ENCODE measurements at places on chromosomes 4 and X.

DNA sequence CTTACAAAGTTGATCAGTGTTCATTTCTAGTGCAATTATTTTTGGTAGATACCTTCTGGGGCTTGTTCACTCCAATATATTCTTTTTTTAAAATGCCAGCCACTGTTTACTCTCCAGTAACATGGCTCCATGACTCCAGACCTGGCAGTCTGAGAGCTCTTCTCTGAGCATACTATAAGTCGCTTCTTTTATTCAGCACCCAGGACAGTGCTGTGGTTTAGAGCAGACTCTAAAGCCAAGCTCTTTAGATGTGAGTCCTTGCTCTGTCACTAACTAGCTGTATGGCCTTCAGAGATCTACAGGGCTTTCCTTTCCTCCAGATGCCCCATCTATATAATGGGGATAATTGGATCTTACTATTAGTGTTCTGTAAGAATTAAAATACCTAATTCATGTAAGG is 200.2 kb upstream of the FAM241A start:
- no peak for DNase-seq

GRCh38 chrX:134798472-134798871 is 140.2 kb upstream of the PLAC1 start:
- no peak for DNase-seq

DNA sequence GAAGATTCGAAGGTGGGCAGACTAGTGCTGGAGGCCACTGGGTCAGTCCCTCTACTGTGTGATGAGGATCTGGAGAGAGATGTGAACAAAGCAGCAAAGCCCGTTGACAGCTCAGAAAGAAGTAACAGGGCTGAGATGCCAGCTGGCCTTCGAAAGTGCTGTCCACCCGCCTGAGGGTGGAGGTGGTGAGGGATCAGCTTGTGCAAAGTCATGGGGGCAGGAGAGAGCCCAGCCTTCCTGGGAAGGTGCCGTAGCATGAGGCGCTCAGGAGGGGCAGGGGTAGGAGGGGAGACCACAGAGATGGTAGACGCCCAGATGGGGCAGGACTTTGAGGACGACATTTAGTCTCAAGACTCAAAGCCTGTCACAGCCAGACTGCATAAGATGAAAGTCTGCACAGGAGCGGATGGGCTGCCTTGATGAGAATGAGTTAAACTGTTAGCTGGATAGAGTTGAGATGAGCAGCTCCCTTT is 19.7 kb downstream of the TBC1D14 start:
- no peak for DNase-seq

DNA sequence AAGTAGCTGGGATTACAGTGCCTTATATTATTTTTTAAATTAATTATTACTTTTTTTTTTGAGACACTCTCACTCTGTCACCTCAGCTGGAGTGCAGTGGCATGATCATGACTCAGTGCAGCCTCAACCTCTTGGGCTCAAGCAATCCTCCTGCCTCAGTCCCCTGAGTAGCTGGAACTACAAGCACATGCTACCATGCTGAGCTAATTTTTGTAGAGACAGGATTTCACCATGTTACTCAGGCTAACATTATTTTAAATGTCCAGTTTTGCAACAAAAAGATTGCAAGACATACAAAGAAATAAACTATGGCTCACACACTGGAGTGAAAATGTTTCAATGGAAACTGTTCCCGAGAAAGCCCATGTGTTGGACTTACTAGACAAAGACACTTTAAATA is 59.2 kb downstream of the MND1 start:
- DNase-seq: no peak

- DNase-seq: no peak
Observed at GRCh38 chrX:139200793-139201192, 329.7 kb upstream of the F9 start.

DNA sequence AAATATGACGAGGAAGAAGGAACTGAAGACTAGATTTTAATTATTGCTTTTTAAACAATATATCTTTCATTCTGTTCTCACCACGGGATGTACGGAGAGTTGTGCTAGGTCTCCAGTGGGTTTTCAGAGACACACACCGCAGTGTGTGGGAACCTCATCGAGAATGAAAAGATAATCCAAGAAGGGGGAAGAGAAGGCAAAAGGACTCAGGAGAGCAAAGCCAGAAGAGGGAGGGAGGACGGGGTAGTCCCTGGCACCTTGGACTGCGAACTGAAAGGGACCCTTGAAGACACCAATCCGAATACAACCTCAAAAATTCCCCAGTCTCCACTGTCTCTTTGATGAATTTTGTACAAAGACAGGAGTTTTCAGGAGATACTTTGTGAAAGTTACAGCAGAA is 932 bp upstream of the LEF1 start:
- DNase-seq: no peak

- DNase-seq: no peak
Observed at GRCh38 chrX:129041319-129041718, 482.0 kb downstream of the SMARCA1 start.

DNA sequence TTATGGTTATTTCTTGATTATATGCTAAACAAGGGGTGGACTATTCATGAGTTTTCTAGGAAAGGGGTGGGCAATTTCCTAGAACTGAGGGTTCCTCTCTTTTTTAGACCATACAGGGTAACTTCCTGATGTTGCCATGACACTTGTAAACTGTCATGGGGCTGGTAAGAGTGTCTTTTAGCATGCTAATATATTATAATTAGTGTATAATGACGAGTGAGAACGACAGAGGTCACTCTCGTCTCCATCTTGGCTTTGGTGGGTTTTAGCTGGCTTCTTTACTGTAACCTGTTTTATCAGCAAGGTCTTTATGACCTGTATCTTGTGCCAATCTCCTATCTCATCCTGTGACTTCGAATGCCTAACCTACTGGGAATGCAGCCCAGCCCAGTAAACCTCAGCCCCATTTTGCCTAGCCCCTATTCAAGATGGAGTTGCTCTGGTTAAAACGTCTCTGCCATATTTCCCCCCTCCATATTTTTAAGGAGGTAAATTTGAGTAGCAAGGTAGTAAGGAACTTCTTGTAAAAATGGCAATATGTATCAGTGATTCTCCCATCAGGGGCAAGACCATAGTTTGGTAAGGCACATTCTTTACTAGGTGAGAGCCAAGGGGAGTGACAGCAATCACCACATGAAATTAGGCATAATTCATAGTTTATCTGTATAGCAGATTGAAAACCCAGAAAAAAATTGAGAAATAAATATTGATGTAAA is 2.6 kb downstream of the CXCL2 start:
- DNase-seq: no peak

GRCh38 chr4:10160281-10160856 is 43.8 kb upstream of the WDR1 start:
- no peak for DNase-seq

DNA sequence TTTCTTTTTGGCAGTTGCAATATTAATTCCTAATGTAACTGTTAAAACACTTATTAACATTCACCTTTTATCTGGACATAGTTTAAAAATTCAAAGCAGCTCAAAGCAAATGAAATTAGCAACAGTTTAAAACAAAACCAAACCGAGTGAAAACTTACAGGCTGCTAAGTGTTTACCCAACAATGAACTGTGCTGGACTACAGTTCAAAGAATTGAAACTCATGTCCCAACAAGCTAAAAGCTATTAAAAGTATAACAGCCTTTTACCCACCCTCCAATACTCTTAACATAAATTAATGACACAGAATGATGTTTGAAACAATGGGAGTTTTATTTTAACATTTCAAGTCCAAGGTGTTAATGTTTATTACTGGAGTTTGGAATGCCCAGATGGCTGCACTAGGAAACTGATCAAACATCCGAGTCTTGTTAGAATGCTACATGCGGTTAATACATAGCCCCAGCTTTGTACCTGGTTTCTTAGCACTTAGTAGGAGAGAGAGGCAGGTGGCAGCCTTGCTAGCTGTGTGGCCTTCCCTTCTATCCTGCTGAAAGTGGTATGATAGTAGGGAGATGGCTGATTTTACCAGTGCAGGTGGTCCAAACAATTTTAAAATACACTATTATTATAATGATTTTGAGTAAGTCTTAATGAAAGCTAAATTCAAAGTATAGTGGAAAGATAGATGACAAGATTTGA is 21.1 kb upstream of the FRYL start:
- DNase-seq: no peak

DNA sequence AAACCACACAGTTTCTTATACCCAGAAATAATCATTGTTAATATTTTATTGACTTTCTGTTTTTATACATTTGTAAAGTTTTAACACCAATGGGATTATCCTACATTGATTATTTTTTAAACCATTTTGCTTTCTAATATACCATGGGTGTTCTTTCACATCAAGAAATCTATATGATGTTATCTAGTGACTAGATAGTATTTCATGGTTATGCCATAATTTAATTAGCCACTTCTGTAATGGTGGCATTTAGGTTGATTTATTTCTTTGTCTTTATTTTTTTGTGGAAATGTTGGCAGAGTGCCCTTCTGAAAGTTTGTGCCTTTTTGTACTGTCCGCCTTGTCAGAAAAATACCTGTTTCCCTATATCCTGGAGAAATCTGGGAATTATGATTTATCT is 193.3 kb downstream of the CEP135 start:
- DNase-seq: no peak

DNA sequence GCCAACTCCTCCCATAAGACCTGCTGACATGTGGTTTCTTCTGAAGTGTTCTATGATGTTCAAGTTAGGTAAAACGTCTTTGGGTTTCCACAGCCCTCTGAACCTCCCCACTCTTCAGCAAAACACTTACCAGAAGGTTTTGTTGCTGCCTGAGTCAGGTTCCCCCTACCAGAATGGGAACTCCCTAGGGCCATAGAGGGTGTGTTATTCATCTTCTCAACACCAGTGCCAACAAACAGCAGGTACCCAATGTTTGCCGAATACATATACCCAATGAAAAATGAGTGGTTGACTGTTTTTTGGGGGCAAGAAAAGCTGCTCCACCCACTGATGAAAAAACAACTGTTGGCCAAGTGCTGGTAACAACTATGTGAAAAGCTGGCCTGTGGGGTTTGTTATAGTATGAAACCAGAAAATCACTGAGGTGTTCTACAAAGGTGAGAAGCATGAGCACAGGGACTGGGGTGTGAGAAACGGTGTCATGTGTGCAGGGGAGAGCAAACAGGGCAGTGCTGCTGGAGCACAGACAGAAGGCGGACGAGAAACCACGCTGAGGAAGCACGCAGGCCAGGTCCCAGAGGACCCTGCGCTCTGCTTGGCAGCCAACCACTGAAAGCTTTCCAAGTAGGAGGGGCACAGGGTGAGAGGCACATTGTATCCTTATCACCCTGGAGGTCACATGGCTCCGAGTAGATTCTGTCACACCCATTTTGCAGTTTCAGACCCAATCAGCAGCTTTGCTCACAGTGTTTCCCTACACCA is 28.8 kb downstream of the ATP8A1 start:
- no peak for DNase-seq

- no peak for DNase-seq
Observed at GRCh38 chr4:96145601-96146000, 305.7 kb downstream of the PDHA2 start.

DNA sequence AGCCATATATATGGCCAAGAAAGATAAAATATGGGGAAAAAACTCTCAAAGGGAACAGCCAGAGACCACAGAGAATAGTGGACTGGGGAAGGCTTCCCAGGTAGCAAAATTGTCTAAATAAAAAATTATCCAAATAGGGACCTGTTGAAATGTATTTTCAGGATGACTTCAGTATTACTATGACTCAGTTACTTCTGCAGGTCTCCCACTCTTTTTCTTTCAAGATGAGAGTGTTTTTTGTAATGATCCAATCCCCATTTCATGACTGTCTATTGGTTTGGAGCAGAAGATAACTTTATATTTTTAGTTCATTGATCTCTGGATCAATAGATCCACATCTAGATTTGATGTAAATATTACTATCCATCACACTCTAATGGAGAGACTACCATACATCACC is 372.1 kb upstream of the EMCN start:
- DNase-seq: no peak

DNA sequence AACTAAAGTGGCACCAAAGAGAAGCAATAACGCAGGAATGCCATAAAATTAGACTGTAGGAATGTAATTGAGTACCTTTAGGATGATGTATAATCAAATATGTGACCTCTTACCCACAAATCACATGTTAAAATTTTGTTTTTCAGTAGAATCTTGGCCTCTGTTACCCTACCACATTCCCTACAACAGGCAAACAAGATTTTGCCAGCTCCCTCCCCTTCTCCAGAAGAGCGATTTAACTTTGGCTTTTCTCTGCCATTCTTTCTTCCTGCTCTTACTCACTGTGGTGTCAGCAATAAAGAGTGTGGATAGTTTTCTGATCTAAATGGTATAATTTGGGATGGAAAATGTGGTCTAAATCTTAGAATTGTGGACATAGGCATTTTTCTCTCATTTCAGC is 57.2 kb downstream of the TRIM2 start:
- no peak for DNase-seq

- no peak for DNase-seq
Observed at GRCh38 chr4:47776353-47776752, 61.5 kb downstream of the CORIN start.

DNA sequence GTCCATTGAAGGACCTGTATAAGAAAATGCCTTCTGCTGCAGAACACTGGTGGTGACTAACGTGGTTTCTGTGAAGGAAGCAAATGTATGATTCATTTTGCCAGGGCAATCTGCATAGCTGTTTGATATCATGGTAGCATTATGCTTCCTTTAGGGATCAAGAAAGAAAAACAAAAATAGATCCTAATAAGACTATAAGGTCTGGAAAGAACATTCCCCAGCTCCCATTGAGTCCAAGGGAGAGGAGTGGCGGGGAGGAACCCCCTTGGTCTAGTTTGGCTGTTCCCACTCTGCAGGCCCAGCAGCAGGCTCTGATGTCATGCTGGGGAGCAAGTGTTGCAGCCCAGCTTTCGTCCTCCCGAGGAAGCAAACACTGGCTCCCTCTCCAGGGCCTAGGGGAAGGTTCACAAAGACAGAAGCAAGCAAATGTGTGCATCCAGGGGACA is 154.5 kb upstream of the GALNT7 start:
- DNase-seq: no peak

GRCh38 chrX:9339603-9340491 is 125.0 kb upstream of the TBL1X start:
- peak; percentile 11 for DNase-seq

DNA sequence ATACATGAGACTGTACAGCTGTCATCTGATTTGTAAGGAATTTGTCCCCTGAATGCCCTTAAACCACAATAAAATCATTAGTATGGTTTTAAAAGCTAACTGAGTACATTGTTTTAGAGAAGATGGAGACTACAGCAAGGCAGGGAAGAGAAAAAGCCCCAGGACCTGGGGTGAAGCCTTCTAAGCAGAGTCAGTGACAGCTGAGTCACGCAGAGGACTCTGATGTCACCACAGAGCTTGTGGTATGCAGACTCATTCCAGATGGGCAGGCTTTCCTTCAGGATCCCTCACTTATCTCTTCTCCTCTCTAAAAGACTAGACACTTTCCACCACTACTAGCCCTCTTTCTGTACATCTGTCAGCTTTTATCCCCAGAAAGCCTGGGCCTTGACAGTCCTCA is 97.1 kb upstream of the ATOH1 start:
- DNase-seq: no peak

GRCh38 chr4:10587697-10588096 is 96.9 kb downstream of the CLNK start:
- peak; percentile 17 for DNase-seq

Measured in central memory CD8-positive, alpha-beta T cell (primary cell).